ENCODE measurements at places on chromosomes 16 and 17.
A peak's percentile ranks its signal among the peaks of the same experiment; 100 is the strongest.

DNA sequence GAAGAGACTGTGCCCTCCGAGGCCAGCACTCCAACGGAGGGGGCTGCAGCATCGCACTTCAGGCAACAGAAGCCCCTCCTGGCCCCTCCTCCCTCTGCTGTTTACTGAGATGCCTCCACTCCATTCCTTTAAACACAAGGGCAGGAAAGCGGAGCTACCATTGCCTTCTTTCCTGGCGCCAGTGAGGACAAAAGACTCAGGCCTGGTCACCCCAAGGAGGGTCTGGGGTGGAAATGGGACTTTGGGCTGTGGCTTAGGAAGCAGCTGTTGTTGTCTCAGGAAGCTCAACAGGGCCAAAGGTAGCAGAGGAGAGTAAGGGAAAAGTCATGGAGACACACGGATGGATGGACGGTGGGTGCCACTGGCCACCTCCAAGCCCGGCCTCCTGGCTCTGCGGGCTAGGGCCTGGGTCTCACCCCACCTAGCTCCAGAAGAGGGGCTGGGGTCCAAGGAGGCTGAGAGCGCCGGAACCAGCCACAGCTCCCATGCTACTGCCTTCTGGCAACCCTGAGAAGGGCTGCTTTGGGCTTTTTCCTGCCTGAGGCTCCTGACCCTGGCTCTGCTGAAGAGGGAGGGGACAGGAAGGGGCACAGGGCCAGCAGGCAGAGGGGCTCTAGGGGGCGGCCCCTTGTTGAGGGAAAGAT is 11.1 kb downstream of the CD300LG start:
- DNase-seq = no peak

DNA sequence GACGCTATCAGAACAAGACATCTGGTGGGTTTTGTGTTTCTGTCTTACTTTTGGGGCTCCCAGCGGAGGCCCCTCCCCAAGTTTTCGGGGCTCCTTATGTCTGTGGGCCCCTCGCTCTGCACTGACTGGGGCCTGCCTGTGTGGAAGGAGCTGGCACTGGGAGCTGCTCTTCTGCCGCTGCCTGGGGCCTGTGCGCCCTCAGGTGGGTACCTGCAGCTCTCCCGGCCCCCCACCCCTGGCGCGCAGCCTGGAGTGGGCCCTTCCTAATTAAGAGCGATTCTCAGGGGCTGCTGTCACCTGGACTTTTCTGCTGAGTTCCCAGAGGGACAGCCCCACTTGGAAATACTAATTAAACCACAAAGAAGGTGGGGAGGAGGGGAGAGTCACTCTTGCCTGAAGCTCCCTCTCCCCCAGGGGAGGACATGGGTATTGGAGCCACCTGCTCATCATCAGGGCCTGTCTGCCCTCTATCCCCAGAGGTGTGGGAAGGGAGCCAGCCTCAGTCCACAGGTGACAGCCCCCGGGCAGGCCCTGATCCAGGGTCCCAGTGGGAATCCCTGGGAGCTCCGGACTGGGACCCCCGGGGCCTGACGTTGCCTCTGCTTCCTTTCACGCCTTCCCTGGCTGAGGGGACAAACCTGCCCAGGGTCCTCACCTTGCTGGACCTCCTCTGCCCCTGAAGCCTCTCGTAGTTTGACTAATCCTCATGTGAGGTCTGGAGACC is 36.5 kb downstream of the GSE1 start:
- no peak for DNase-seq

GRCh38 chr16:15548482-15548891 is 94.5 kb downstream of the MARF1 start:
- DNase-seq = no peak

DNA sequence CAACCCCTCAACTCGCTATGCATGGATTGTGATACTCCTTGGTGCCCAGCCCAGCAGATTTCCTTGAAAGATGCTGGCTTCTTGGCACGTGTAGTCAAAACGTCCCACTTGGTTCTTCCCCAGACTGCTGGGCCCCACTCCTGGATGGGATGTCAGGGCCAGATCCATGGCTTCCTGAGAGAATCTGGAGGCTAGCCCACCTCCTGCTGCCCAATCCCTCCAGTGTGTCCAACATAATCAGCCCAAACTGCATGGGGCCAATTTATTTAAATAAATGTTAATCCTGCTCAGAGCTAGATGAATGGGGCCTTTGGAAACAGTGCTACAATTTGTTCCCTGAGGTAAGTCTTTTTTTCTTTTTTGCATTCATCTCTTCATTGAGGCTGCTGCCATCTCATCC is 49.4 kb downstream of the WSB1 start:
- no peak for DNase-seq

- no peak for DNase-seq
These were observed 6.6 kb downstream of the CHMP6 start for GRCh38 chr17:80998118-80998747.

DNA sequence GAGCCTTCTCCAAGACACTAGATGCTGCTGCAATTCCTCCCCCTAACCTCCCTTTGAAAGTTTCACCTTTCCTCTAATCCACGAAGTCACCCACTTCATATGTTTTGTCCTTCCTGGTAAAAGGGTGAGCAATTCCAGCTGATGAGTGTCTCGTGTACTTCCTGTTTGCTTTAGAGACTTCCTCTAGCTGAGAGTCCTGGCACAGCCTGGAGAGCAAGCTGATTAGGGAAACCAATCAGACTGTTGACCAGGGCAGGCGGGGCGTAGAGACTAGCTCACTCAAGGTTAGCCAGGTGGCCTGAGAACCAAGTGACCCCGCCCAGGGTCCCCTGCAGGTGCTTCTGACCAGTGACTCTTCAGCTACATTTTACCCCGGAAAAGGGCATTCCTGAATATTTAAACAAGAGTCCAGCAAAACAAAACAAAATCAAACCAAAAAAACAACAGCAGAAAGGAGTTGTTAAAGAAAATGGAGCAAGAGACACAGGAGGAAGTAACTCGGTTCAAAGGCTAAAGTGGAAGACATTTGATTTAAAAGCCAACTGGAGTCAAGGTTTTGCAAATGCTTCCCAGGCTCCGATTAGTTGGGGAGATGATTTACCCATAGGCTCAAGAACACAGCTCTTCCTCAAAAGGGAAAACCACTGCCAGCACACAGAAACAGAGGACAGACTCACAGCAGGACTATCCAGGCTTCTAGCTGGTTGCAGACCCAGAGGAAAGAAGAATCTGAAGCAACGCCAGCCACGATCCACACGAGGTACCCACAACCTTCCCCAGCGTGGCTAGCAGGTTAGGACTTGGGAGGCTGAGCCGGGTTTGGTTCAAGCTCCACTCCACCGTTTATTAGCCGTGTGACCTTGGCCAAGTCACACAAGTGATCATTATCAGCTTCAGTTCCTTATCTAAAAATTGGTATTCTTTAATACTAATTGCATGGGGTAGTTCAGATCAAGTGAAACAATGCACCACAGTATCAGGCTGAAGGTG is 13.4 kb downstream of the HSPB9 start:
- DNase-seq = no peak

DNA sequence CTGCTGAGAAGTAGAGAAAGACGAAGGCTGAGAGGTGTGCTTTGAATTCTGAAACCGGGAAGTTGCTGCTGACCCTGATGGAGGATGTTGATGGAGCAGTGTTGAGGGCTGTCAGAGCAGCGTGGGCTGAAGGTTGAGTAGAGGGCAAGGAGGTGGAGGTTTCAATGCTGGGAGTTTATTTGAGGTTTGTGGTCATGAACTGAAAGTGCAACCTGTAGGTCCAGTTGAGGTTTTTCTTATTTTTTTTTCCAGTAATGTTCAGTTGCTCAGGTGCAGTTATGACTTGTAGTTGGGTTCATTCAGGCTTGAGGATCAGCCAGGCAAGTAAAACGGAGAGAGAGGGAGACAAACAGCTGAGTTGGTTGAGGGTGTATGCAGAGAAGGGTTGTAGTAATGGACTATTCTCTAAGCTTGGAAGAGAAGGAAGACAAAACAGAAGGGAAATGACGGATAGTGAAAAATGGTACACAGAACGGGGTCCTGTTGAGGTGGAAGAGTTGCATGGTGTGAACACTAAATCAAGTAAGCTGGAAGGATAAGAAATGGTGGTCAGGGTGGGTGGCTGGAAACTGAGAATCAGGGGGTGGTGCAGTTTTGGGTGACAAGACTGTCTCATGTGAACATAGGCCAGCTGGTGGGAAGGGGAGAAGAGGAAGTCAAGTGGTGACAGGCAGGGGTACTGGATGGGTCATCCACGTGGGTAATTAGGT is 8.7 kb upstream of the UBE2G1 start:
- DNase-seq = peak; percentile 49

- no peak for DNase-seq
These were observed 76.8 kb downstream of the AIPL1 start for GRCh38 chr17:6358131-6358530.

DNA sequence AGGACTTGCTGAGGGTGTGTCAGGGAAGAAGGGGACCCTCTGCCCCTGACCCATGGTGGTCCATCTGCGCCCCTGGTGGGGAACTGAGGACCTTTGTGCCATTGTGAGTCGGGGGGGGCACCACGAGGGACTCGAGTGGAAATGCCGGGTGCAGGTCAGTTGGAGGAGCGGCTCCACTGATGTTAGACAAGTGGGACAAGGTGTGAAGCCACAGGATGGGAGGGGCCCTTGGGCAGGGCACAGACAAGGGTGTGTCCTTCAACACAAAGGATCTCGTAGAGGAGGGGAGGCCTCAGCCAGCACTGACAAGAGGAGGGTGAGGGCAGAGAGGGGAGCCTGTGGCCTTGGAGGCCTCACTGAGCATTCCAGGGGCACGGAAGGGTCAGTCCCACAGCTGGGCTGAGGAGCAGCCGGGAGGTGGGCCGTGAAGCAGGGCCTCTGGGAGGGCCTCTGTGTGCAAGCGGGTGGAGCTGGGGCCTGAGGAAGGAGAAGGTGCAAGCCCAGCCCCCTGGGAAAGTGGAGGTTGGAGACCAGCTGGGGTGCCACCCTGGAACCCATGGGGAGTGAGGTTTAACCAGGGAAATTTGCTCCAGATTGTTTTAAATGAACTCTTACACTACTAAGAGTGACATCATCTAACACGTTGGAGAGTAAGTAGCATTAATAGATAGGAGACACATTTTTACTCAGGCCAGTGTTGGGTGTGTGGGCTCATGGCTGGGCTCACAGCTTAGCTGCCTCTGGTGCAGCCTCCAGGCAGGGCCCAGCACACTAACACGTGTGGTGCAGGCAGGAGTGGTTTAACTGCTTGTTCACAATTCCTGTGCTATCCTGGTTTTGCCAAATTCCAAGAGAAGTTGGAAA is 27.9 kb downstream of the NARF start:
- no peak for DNase-seq

- no peak for DNase-seq
These were observed 28.3 kb upstream of the GSE1 start for GRCh38 chr16:85584819-85585282.

- no peak for DNase-seq
These were observed 372.7 kb upstream of the CDH11 start for GRCh38 chr16:65494609-65495008.

DNA sequence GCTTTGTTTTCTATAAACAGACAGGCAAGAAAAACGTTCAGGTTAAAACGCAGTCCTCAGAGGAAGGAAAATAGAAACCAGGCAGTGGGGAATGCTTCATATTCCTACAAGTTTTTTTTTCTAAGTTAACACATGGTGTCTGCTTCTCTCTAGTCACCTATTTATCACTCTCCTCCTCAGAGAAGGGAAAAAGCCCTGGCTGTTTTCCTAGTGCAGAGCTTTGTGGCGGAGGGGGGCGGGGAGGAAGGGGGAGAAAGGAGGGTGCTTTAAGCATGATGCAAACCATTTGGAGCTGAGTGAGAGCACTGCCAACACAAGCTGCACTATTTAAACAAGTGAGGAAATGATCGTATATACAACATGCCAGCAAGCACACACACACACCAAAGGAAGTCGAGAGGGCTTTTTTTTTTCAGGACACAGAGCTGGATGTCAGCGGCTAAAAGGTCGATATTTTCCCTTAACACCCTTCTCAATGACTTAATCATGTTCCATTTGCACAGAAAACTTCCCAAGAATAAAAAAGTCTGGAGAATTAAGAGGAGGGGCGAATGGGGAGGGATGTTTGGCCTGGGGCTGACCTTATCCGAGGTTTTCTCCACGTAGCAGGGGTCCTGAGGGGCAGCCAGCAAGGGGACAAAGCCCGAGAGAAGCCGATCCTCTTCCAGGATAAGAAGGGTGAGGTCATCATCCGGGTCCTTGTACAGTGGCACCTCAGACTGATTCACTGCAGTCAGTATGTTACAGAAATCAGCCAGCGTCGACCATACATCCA is 117.4 kb downstream of the HIC1 start:
- DNase-seq = no peak

GRCh38 chr17:77405867-77406732 is 265.3 kb downstream of the SEC14L1 start:
- DNase-seq = no peak

- no peak for DNase-seq
These were observed 19.7 kb upstream of the RMI2 start for GRCh38 chr16:11325404-11326083.
